Stimulated activated CD8-positive, alpha-beta memory T cell treated with anti-CD3 and anti-CD28 coated beads, Interleukin-7, amount 100 ng/mL, for 1 hour (primary cell): ENCODE measurements at places on chromosomes 3 and 15.

DNA sequence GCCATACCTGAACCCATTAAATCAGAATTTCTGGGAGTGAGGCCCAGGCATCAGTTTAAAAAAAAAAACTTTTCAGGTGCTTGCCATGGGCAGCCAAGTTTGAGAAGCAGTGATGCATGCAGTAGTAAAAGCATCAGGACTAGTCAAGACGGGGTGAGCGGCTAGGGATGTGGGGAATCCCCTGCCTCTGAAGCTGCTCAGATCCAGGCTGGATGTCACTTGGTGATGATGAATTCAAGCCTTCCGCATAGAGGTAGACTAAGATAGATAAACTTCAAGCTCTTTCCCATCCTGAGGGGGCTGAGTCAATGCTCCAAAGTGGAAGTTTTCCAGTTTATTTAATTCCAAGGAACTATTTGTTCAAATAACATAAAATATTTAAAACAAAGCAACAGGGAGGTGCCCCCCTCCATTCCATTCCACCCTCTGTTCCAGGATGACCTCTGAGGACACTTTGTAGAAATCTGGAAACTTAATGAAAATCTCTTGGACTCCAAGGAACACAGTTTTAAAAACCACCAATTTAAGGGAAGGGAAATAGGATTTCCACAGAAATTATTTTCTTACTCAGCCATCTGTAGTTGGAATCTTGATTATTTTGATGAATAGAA is 100.4 kb upstream of the NR2E3 start:
- DNase-seq = no peak

- no peak for DNase-seq
These were observed 188.9 kb upstream of the MEIS2 start for GRCh38 chr15:37289109-37289765.

DNA sequence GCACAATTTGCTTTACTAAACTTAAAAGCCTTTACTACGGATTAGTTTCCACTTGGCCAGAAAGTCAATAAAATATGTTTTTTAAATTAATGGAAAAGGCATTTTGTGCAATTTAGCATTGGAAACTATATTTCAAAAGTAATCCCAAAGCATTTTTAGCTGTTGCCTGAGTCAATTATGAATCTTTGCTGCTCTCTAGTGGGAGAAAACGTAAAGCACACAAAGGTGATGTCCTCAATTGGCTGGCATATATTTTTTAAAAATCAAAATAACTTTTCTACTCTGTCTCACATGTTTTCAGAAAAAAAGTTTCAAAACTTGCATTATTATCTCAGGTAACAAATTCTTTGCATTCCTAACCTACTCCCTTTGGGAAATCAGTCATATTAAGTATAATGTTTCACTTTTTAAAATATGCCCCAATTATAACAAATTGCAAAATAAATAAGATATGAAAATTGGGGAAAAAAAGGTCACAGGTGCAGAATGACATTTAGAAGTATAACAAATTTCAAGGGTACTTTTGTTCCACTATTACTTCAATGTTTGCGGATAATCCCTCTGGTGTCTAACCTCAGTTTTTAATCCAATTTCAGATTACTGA is 47.2 kb upstream of the TEX55 start:
- DNase-seq = no peak

GRCh38 chr3:62225051-62225450 is 148.3 kb downstream of the FEZF2 start:
- DNase-seq = no peak

- DNase-seq = no peak
These were observed 157.9 kb downstream of the FOXP1 start for GRCh38 chr3:71425491-71426071.
